Activated T-cell treated with anti-CD3 and anti-CD28 coated beads, Interleukin-2, amount 50 U/mL, for 72 hours (primary cell): ENCODE measurements at places on chromosomes 7 and 10.
A peak's percentile ranks its signal among the peaks of the same experiment; 100 is the strongest.

GRCh38 chr10:102230861-102231356, 4.8 kb downstream of the ELOVL3 start:
- peak; percentile 70 for DNase-seq

DNA sequence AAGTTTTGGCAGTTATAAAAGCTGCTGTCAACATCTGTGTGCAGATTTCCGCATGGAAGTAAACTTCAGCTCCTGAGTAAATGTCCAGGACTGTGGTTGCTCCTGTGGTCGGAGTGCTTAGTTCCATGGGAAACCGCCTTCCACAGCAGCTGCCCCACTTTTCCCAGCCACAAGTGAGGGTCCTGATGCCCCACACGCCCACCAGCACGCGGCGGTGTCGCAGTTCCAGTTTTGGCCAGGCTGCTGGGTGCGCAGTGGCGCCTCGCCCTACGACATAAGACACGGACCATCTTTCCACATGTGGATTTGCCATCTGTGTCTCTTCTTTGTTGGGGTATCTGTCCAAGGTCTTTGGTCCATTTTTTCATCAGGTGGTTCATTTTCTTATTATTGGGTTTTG, 167.1 kb downstream of the DIP2C start:
- no peak for DNase-seq

DNA sequence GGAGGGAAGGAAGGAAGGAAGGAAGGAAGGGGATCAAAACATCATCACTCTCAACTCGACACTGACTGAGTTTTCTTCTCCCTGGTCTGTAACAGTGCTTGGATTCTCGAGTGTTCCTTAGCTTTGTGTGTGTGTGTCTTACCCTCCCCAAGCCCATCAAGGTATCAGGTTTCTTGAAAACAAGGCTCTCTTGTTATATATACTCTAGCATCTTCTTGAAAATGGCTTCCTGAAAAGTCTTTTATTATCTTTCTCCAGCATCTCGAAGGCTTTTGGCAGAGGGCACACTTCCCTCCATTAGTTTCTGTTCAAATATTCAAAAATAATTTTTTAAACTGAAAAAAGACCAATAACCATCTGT, 13.4 kb downstream of the SERPINE1 start:
- no peak for DNase-seq

DNA sequence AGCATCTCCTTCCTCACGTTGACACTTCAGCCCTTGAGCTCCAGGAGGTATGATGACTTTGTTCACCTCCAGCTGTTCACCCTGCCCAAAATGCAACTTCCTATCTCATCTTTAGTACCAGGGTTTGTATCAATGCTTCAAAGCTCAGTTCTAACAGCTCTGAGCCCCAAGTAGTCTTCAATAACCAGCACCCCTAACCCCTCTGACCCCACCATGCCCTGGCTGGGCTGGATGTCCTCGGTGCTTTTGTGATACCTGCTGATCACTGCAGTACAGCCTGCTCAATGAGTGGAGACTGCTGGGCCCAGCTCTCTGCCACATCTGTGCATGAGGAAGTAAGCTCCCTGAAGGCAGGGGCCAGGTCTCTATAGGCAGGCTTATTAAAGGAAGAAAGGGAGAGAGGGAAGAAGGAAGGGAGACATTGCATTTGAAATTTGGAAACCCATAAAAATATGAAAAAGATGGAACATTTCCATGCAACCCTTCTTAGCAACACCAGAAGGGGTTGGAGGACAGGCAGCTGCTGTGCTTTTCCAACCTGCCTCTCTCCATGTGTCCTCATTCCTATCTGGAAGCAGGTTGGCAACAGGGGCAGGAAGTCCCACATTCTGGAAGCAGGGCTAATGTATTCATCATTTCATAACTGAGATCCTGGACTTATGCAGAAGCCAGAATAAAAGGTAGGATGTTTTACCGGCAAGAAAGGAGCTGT, 756.1 kb downstream of the GRID1 start:
- DNase-seq: no peak

DNA sequence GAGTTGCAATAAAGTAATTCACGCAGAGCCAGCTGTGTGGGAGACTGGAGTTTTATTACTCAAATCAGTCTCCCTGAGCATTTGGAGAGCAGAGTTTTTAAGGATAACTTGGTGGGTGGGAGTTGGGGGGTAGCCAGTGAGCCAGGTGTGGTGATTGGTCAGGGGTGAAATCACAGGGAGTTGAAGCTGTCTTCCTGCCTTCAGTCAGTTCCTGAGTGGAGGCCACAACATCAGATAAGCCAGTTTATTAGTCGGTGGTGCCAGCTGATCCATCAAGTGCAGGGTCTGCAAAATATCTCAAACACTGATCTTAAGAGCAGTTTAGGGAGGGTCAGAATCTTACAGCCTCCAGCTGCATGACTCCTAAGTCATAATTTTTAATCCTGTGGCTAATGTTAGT, 3.3 kb upstream of the CYP51A1 start:
- no peak for DNase-seq

DNA sequence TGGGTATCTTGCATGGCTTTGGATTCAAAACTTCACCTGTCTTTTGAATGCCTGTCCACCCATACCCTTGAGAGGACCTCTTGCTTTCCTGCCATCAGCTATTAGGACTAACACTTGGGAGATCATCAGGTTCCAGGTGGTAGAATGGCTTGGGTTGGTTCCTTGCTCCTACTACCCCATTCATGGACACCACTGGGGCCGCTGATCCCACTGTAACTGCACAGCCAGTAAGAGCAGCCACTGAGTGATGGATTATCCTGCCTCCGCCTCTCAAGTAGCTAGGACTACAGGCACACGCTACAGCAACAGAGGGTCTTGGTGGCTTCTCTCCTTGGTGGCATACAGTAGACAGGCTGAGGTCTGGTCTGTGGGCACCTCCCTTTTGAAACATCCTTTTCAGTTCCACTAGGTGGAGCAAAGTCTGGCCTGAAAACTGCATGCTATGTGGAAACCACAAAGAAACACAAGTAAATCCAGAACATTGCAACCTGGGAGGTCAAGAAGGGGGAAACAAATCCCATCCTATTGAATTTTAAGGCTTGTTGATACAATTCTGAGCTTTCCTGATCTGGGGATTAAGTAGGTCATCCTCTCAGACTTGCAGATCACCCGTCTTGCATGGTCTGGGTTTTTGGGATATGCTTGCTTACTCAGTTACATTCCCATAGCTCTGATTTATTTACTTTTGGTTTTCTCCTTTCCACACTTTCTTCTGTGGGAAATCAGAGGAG, 9.4 kb downstream of the WBP1L start:
- DNase-seq: no peak

DNA sequence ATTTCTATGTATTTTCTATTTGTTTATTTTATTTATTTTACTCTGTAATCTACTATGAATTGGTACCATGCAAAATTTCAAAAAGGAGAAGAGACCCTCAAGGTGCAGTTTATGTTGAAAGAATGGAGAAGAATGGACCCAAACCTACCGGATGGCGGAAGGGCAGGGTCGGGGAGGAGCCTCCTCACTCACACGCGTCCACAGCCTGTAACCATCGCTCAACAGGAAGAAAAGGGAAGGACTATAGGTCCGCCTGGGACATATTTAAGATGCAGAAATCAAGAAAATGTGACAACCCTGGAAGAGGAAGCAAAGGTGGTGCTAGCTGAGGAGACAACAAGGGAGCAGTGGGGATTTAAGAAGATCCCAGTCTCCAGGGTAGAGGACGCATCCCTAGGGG, 158.4 kb downstream of the COBL start:
- no peak for DNase-seq
